NCI-H2081 (cell line): ENCODE measurements at places on chromosomes 11 and 22.

- DNase-seq, result no peak
Measured at GRCh38 chr11:72975778-72976521, 161.7 kb downstream of the ATG16L2 start.

- DNase-seq, result no peak
Measured at GRCh38 chr22:49527611-49528419, 299.9 kb downstream of the BRD1 start.

DNA sequence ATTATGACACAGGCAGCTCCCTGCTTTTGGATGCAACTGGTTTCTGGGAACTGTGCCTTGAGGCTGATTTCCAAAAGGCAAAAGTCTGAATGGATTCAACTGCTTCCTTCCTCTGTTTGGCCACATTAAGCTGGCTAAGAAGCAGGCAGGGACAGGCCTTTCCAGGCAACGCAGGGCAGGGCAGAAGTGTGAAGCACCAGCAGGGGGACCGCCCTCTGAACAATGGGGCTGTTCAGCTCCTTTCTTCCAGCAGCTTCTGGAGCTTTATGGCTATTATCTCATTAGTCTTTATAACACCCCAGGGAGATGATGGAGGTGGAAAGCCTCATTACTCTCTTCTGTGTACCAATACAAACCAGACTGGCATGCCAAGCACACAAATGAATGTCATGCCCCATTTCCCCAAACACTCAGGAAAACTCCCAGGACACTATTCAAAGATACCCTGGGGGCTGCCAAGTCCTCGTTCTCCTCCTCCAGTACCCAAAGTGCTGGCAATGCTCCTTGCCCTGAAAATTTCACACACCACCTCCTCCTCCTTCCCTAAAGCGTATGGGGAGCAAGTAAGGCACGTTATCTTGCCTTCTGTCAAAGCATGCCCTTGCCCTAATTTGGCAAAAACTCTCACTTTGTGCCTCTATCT lies 21.3 kb downstream of the MORC2 start:
- peak; percentile 67 for DNase-seq

- no peak for DNase-seq
Measured at GRCh38 chr11:9625728-9626127, 38.1 kb upstream of the SWAP70 start.

- DNase-seq, result no peak
Measured at GRCh38 chr22:43002202-43002586, 12.8 kb downstream of the PACSIN2 start.

DNA sequence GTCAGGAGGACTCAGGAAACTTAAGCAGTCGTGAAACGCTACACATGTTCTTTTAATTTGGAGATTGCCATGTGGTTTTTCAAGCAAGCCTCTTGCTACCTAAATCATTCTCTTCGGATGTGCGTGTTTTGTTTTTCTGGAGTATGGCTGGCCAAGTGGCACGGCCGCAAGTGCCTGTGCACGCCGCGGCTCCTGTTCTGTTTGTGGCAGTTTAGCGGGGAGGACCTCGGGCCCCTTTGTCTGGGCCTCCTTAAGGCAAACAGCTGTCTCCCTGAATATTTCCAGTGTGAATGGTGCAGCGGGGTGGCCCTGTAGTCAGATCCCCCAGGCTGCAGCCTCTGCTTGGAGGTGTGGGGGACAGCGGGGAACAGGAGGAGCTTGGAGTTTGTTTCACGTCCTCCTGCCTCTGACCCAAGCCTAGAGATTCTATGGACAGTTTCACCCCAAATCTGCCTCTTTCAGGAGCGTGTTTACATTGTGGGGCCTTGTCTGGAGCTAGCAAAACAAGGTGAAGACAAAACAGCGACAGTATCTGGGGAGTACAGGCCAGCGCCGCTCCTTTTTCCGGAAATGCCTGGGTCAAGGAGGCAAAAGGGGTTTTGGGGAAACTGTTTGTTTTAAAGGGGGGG lies 1.3 kb downstream of the LRP5 start:
- no peak for DNase-seq

- no peak for DNase-seq
Measured at GRCh38 chr22:38981005-38981991, 849 bp upstream of the APOBEC3B start.

- no peak for DNase-seq
Measured at GRCh38 chr11:15883455-15883920, 472.9 kb downstream of the SOX6 start.

DNA sequence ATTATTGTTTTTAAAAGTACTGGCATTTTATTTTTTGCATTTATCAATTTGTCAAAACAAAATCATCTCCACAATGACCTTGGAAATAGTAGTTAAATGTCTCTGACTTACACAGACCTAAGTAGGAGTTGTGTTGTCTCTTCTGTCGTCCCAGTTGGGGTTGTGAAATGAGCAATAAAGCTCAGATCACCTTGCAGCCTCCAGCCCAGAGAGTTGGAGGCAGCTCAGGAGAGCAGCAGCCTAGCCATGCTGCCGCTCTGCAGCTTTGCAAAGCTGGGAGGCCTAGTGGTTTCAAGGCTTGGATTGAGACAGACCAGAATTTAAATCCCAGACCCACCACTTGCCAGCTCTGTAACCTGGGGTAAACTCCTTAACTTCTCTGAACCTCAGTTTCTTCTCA lies 65.2 kb upstream of the CRYBB3 start:
- DNase-seq, result no peak

DNA sequence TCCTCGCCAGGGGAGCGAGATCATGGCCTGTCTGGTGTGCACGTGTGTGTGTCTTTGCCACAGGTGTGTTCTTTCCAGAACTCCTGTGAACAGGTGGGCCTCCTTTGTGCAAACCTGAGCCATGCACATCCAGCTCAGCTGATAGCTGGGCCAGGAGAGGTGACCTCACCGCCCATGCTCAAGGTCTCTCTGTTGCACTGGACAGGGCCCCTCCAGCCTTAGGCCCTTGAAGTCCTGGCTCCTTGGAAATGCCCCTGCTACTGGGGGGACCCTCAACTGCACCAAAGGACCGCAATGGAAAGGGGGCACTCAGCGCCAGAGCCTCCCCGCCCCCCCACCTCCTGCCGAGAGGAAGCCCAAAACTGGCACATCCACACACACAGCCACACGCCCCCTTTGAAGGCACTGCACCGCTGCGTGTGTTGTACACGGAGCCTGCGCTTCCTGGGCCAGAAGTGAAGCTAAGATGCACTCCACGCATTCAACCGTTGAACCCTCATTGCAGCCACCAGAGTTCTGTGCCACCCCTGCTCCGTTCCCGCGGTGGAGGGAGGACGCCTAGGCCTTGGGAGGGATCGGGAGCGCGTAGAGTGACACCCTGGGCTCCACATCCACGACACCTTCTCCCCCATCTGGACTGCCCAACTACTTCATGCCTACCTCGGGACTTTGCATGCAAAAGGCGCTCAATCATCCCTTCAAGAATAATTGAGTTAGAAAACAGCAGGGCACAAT lies 16.4 kb upstream of the IL2RB start:
- DNase-seq, result no peak

DNA sequence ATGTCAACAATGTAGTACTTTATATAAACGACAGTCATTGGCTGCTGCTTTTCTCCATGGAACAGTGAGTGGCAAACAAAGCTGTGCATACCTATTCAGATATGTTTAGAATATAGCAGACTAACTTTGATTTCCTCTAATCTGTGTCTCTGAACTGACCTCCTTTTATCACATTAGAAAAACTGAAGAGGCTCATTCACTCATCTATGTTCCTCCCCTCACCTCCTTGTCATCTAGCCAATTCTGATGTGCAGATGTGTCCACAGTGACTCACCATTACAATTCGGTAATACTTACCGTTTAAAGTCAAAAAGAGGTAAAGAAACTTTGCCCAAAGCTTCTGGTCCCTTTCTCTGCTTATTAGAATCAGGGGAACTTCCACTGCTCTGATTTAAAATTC lies 51.5 kb upstream of the RPS13 start:
- no peak for DNase-seq

DNA sequence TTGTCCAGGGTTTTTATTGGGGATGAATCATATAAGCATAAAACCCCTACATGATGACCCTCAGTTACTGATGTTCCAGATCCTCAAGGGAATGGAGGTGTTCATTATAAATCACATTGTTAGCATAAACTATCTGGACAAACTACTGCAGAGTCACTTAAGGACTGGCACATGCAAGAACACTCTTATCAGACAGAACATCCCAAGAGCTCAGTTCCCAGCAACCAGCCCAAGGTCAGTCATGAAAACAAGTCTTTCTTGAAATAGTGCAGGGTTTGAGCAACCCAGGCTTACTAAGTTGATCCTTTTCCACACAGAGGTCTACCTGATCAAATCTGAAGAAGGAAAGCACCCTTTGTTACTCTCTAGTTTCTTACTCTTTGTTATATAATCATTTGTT lies 13.5 kb upstream of the PTS start:
- DNase-seq, result no peak

DNA sequence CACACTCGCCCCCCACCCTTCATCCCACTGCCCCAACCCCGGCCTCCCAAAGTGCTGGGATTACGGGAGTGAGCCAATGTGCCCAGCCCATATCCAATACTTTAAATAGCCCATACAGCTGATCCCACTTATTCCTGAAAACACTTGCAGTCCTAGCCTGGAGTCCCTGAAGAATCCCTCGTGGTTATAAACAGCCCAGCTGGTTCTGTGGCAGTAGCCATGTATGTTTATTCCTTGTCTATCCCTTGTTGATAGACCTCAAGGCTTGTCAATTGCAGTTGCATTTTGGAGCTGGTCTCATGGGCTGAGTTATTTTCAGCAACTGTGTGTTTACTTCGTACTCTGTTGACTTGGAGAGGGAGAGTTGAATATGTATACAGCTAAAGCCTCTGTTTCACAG lies 21.5 kb upstream of the PAFAH1B2 start:
- DNase-seq, result no peak

GRCh38 chr11:8832571-8833260 lies 78.3 kb upstream of the AKIP1 start:
- no peak for DNase-seq

DNA sequence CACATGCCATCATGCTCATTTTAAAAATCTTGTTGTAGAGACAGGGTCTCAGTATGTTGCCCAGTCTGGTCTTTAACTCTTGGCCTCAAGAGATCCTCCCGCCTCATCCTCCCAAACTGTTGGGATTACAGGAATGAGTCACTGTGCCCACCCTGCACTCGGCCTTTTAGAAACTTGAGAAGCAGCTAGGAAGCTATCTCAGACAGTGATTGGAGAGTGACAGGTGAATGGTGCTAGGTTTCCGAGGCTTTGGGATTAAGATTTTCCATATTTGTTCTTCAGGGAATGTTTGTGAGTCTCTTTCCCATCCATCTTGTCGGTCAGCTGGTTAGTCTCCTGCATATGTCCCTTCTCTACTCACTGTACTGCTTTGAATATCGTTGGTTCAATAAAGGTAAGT lies 10.5 kb downstream of the EI24 start:
- no peak for DNase-seq

GRCh38 chr11:11937433-11937832 lies 71.0 kb downstream of the DKK3 start:
- no peak for DNase-seq
